Stimulated activated CD4-positive, alpha-beta T cell treated with anti-CD3 and anti-CD28 coated beads, TNF-alpha, amount 100 ng/mL, for 24 hours (primary cell): ENCODE measurements at places on chromosomes 3 and 15.

DNA sequence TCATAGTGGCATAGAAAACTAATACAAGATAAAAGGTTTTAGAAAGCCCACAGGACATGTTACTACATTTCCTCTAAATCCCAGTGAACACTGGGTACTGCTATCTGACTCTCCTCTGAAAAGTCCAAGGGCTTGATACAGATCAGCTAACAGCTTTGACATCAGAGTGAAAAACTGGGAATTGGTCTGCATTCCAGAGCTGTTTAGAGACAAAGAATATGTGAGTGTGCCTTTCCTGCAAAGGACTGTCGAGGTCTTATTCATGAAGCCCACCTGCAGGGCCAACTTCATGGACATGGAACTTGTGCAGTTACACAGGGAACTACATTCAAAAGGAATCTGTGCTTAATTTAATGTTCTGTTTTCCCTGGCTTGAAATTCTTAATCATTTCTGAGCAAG lies 5.2 kb upstream of the TMCO5A start:
- DNase-seq: no peak

- DNase-seq: no peak
Observed at GRCh38 chr3:59341459-59341858, 291.6 kb upstream of the CFAP20DC start.

GRCh38 chr3:157363393-157363792 lies 73.3 kb upstream of the PTX3 start:
- no peak for DNase-seq

GRCh38 chr15:47908486-47908885 lies 191.2 kb downstream of the SEMA6D start:
- no peak for DNase-seq

DNA sequence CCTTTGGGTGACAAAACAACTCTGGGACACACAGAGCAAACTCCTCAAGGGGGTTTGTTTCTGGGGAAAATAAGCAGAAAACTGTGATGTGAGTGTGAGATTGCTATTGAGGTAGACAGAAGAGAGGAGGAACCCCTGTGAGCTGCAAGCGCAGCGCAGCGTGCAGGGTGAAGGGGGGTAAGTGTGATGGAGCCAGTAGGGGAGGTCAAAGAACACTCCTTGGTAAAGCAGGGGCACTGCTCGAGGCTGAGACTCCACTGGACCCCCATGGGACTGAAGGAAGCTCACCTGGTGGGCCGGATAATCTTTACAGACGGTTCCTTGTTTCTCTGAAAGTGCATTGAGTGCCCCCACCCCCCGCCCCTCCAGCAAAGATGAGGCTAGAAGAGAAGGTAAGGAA lies 7.5 kb downstream of the INAFM2 start:
- DNase-seq: no peak

DNA sequence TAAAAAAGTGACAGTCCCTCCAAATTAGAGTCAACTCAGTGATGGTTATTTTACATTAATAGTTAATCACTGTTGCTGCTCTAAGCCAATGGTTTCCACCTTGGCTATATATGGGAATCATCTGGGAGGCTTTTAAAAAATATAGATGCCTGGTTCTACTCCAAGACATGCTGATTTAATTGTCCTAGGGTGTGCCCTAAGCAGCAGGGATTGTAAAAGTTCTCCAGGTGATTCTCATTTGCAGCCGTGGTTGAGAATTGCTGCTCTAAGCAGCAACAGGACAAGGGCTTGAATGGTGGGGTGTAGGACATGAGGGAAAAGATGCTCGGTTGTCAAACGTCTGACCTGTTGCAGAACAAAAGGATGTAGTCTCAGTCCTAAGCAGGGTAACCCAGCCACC lies 405.1 kb upstream of the MCTP2 start:
- no peak for DNase-seq

DNA sequence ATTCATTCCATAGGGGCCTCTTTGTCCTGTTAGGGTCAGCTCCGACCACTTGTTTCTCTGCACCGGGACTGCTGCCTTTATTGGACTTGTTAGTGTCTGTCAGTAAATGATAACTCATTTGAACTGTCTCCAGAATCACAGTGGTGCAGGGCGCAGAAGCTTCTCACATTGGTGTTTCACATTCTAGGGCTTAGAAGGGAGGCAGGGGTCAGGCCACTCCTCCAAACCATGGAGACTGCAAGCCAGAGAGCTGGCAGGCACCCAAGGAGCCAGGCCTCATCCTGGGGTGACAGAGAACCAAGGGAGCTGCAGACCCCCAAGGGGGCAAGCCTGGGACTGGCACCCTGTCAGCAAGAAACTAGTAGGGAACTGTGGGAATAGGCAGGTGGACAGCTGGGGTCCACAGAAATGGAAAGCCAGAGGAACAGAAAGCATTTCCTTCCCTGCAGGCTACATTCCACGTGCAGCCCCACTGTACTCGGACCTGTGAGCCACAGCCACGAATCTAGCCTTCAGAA lies 49.1 kb downstream of the CCNL1 start:
- no peak for DNase-seq
